GM18507 (cell line): ENCODE measurements at places on chromosomes 16 and 17.

DNA sequence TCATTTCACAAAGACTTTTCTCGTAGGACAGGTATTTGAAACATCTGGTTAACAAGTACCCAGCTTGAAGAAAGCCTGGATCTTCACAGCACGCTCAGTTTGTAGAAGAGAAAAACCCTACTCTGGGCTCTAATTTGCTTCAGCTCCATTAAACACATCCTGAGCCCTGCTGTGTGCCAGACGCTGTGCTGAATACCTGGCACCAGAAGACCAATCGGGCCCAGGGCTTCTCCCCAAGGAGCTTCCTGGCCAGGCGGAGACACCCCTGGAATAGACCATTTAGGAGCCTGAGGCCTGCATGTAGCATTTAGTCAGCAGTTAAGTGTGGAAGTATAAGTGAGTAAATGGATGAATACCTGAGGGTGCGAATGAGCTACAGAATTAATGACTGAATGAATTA is 8.9 kb upstream of the ABAT start:
- DNase-seq: no peak

GRCh38 chr17:1260770-1261161 is 9.5 kb upstream of the BHLHA9 start:
- no peak for DNase-seq

GRCh38 chr17:70820276-70820675 is 650.9 kb downstream of the KCNJ2 start:
- no peak for DNase-seq

DNA sequence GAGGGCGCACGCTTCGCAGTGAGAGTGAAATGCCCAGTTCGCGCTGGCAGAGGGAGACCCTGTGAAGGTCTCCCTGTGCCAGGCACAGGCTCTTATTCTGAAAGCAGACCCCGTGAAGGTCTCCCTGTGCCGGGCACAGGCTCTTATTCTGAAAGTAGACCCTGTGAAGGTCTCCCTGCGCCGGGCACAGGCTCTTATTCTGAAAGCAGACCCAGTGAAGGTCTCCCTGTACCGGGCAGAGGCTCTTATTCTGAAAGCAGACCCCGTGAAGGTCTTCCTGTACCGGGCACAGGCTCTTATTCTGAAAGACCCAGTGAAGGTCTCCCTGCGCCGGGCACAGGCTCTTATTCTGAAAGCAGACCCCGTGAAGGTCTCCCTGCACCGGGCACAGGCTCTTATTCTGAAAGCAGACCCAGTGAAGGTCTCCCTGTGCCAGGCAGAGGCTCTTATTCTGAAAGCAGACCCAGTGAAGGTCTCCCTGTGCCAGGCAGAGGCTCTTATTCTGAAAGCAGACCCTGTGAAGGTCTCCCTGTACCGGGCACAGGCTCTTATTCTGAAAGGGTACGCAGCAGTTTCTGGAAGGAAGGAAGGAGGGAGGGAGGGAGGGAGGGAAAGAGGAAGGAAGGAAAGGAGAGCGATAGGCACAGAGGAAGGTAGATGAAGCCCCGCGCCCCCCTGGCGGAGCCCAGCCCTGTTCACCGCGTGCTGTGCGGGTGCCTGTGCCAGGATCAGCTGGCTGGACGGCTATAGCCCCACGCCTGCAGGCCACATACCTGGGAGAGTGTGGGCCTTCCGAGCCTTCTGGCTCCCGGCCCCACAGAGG is 55.3 kb downstream of the WDR45B start:
- DNase-seq: no peak

GRCh38 chr17:76640550-76641380 is 2.8 kb downstream of the ST6GALNAC1 start:
- DNase-seq: no peak

GRCh38 chr17:80640366-80641084 is 95.9 kb downstream of the RPTOR start:
- DNase-seq: no peak

DNA sequence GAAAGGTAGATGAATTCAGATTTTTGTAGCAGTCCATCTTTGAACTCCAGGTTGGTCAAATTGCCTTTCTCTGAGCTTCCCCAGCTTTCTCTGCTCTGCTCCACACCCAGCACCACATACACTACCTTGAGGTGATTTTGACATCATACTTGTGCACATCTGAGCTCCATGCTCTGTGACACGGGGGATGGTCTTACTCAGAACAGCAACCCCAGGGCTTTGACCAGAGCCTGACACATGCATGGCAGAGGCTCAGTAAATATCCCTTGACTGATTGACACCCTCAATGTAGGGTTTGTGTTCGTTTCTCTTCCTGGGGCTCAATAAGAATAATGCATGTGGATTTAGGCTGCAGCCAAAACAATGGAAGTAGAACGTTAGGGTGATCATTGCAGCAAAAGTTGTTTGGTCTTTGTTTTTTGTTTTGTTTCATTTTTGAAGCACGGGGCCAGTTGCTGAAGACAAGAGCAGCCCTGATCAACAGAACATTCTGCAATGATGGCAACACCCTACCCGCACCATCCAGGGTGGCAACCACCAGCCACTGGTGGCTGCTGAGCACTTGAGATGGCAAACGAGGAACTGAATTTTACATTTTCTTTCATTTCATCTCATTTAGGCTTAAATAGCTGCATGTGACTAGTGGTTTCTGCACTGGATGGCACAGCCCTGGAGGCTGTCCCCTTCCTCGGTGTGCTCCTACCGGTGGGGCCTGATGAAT is 224.8 kb upstream of the TNRC6C start:
- DNase-seq: no peak

DNA sequence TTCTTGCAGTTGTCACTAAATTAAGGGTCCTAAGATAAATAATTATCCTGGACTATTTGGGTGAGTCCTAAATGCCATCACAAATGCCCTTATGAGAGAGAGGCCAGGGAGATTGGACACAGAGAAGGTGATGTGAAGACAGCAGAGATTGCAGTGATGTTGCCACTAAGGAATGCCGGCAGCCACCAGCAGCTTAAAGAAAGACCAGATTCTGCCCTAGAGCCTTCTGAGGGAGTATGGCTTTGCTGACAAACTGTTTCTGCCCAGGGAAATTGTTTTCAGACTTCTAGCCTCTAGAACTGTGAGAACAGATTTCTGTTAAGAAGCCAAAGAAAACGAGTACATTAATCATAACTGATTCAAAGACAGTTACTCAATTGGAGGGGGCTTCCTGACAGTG is 10.0 kb upstream of the ZNF23 start:
- DNase-seq: no peak
